ENCODE measurements at places on chromosomes 13 and 19. TPM values are rescaled to one million over a fixed set of nuclear protein-coding genes. Genes with fewer than 3 reads are reported as not detected.

The DZIP1 gene
- total RNA-seq: 34.9 TPM

- DNase-seq: peak; percentile 24
These were observed 239.0 kb downstream of the RGCC start for GRCh38 chr13:41696163-41697003.

DNA sequence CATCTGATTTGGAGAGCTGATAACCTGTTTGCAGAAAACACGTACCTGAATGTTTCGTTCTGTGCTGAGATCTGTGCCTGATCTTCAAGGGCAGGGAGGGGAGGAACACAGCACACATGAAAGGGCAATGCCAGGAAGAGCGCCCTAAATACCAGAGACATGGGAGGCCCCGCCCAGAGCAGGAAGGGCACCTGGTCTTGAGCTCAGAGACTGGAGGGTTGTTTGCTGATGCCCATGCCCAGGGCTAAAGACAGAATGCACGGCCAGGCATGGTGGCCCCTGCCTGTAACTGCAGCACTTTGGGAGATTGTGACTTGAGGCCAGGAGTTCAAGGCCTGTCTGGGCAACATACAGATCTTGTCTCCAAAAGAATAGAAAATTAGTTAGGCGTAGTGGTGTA, 183.2 kb downstream of the TUBA3C start:
- no peak for DNase-seq

- peak; percentile 35 for DNase-seq
These were observed 291.2 kb downstream of the DCT start for GRCh38 chr13:94188201-94188854.
